ENCODE measurements at places on chromosomes 2 and 18.
A peak's percentile ranks its signal among the peaks of the same experiment; 100 is the strongest.

DNA sequence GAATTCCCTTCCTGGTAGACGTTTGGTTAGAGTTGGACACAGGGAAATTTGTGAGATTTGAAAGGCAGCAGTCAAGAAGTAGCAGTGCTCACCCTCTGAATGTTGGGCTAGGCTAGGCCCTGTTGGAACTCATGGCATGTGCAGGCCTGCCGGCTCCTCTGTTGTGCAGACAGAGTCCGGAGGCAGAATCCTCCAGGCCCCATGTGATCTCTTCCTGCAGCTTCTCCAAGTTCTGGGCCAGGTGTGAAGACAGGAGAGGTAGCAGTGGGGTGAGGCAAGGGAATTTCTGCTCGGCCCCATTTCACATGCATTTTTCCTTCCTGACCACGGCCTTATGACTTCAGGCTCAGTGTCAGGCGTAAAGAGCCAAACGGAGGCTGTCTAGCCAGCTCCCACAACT, 36.9 kb upstream of the RAB31 start:
- no peak for DNase-seq

DNA sequence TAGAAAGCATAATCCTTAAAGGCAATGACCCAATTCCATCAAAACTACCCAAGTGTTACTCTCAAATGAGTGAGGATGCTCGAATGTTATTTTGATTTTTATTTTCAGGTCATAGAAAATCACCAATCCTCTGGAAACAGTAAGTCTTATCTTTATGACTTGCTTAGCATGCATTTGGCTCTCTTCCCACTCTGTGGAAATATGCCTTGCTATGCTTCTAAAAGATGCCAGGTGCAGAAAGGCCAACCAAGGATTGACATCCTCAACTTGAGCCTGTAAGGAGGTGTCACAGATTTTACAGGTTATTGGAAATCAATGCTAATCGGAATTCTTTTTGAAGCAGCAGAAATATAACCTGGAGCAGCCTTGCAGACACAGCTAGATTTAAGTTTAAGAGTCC, 543.9 kb upstream of the LINC00305 start:
- DNase-seq, result peak; percentile 8

GRCh38 chr2:121207494-121207893, 77.5 kb downstream of the TFCP2L1 start:
- no peak for DNase-seq

DNA sequence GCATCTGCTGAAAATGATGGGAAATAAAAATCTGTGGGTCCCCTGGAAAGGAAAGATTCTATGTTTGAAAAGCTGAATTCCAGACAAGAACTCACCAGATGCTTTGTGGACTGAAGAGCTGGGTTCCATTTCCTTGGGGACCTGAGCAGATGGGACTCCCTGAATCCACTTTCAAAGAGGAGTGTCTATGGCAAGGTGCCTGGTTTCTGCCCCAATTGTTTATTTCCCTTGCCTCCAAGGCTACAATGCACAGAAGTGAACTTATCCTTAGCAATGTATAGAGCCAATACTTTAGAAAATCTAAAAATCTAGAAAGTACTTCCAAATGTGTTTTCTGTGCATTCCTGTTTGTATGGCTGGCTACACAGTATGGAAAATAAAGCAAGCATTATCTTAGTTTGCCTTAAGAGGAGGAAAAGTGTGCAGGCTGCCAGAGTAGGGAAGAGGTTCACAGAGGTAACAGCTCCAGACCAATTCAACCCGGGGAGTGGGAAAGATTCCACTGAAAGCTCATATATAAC, 420.5 kb downstream of the NRXN1 start:
- no peak for DNase-seq

DNA sequence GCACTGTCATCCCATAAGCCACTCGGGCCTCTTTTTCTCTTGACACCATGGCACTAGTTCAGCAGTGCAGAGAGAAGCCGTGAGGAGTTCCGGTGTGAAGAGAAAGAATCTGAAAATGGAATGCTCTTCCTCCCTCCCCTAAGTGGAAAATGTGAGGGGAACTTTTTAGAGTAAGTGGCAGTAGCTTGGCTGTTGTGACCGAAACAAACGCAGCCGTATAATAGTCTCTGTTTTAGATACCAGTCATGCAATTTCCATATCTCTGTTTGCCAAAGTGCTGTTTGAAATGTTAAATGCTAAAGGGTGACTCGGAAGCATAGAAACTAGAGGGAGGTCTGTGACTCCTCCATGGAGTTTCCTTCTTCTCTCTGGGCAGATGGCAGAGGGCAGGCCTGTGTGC, 122.9 kb downstream of the MTCL1 start:
- no peak for DNase-seq

- DNase-seq, result no peak
Observed at GRCh38 chr2:108969856-108970255, 19.2 kb downstream of the EDAR start.

GRCh38 chr2:155633887-155634570, 698.5 kb downstream of the NR4A2 start:
- DNase-seq, result peak; percentile 19

DNA sequence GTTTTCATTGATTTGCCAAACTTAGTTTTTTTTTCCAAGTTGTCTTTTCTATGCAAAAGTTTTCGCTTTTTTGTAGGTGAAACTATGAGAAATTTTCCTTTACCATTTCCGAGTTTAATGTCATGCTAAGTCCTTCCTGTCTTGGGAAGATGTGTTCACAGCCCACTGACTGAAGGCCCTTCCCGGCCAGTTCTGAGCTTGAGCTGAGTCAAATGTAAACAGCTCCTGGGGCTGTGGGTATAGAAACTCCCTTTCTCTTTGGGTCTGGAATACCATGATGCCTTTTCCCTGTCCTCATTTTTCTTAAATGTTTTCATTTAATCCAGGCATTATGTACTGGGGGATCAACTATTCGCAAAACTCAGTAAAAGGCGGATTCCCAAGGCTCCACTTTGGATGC, 69.8 kb upstream of the IL1R1 start:
- no peak for DNase-seq

- no peak for DNase-seq
Observed at GRCh38 chr2:191693778-191694177, 15.8 kb downstream of the NABP1 start.

GRCh38 chr2:143802242-143802641, 673.0 kb downstream of the ARHGAP15 start:
- DNase-seq, result peak; percentile 62

DNA sequence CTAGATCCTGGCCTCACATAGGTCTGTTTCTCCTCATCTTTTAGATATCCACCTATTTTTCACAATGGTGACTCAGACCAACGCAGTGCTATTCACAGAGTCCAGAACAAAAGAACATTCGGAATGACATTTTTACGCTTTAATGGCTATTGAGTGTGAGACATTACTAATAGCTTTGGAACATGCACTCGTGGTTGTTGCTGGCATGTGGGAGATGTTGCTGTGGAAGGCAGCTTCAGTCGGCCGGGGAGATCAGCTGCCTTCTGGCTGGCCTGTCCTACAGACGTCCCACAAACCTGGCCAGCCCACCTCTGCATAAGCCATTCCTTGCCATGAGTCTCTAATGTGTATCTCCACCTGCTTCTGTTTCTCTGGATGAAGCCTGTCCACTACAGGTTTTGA, 3.4 kb downstream of the MBP start:
- DNase-seq, result peak; percentile 55

DNA sequence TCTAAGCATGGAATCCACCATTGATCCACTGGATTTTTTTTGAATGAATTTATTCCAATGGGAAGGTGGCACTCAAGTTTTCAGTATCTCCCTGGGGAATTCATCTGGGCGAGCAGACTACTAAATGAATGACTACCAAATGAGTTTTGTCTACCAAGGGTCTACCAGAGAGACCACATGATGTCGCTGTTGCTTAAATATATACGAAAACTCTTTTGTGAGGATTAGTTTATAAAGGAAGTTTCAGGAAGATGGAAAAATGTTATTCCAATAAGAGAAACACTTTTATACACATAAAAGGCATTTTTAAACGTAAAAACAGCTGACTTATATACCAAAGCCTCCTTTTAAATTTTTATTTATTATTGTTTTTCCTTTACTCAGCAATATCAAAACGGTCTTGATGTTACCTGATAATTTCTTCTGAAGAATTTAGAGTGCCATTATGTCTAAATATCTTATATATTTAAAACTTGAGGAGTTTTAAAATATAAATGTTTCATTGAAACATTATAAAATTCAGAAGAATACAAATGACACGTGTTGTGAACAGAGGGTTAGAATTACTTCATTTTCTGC, 139.7 kb downstream of the HRH4 start:
- peak; percentile 60 for DNase-seq

- DNase-seq, result no peak
Observed at GRCh38 chr2:9473308-9473984, 905 bp upstream of the IAH1 start.

- DNase-seq, result no peak
Observed at GRCh38 chr18:55069497-55069896, 110.2 kb upstream of the CCDC68 start.

GRCh38 chr2:20488201-20488641, 41.3 kb downstream of the RHOB start:
- no peak for DNase-seq

DNA sequence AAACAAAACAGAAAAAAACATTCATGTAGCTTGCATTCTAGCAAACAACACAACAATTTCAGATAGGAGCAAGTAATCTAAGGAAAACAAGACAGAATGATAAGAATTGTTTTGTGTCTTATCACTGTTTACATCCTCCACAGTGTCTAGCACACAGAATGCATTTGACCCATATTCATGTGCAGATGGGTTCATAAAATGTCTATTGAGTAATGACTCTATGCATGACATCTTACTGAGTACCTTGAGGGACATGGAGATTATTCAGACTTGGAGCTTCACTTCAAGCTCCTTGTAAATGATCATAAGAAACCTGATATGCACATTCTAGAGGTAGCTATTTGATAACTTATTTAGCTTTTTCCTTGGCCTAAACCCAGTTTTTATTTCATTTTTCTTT, 69.0 kb downstream of the DTNA start:
- no peak for DNase-seq

- DNase-seq, result peak; percentile 18
Observed at GRCh38 chr2:221397187-221397586, 174.9 kb downstream of the EPHA4 start.

- no peak for DNase-seq
Observed at GRCh38 chr2:10332402-10333246, 29.9 kb downstream of the HPCAL1 start.

- DNase-seq, result no peak
Observed at GRCh38 chr2:32958821-32959220, 12.1 kb downstream of the LTBP1 start.

DNA sequence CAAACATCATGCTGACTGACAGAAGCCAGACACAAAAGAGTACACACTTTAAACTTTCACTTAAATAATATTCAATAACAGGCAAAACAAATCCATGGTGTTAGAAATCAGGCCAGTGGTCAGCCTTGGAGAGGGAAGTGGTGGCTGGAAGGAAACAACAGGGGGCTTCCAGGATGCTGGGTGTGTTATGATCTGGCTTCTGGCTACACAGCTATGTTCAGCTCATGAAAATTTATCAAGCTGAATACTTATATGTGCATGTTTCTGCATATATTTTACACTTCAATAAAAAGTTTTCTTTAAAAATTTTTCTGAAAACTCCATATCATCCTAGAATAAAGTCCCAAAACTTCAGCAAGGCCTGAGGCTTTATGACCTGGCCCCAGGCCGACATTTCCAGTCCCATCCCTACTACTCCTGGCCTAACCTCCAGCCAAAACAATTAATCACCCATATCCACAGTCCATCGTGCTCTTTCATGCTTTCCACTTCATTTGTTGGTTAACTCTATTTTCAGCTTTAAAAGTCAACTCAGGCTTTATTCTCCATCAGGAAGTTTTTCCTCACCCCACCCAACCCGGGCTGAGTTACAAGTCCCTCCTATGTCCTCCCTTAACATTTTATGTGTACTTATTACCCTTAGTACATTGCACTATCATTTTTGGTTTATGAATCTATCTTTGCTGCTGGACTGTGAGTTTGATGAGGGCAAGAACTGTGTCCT, 27.9 kb upstream of the SPTBN1 start:
- no peak for DNase-seq

DNA sequence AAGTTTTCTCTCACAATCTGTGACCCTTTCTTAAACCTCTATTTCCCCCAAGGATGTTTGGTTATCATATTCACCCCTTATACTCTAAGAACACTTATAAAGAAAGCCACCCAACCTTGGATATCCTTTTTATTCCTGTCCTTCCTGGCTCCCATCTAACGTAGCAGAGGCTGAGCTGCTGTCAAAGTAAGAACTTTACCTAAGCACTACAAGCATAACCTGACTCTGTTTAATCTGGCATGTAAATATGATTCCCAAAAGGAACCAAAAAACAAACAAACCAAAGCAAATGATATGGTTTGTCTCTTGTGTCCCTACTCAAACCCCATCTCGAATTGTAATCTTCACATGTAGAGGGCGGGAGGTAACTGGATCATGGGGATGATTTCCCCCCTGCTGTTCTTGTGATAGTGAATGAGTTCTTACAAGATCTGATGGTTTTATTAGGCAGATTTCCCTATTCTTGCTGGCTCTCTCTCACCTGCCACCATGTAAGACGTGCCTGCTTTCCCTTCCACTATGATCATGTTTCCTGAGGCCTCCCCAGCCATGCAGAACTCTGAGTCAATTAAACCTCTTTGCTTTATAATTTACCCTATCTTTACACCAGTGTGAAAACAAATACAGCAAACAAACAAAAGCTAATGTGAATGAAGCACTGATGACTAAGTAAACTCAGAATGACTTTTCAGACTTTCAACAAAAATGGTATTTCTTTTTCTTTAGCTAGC, 72.7 kb upstream of the SPOPL start:
- DNase-seq, result no peak

DNA sequence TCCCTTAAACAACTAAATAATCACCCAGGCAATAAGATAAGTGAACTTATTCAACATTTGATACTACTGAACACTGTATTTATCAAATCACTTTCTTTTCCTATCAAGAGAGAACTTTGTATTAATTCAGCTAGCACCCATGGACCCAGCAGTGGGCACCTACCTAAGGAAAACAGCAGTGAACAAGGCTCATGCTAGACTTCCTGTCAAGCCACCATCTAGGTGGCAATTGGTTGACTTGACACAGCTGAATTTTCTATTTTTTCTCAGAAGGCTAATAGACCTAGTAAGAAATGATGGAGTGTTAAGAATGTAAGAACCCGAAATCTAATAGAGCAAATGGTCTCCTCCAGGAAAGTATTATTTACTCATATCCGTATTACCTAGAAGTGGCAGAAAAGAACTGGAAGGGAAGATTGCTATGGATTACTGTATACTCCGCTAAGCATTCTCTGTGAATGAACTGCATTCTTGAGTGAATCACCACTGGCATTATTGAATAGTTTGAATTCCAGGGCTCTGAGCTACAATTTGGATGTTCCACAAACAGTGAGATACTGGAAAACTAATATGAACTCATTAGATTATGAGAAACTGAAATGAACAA, 988.2 kb upstream of the CDH2 start:
- peak; percentile 96 for DNase-seq

GRCh38 chr2:239214725-239215124, 186.1 kb downstream of the HDAC4 start:
- no peak for DNase-seq

DNA sequence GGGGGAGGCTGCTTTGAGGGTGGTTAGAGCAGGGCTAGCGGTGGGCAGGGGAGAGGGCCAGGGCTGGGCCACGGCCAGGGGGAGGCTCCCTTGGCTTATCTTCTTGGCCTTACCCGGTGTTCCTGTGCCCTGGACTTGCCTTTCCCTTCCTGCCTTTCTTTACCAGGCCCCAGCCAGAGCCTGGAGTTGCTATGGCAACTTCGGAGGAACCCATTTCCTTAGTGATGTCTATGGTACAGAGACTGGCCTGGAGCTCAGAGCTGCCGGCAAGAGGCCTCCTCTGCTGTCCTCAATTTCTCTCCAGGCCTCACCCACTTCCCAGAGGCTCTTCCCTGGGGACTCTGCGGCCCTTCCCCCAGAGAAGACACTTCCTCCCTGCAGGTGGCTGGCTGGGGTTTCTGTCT, 11.5 kb downstream of the SPEG start:
- peak; percentile 67 for DNase-seq

Data from A172 (cell line).